KG1 (cell line): ENCODE measurements at places on chromosomes 16 and 17.

- DNase-seq = no peak
These were observed 97.8 kb upstream of the MED13 start for GRCh38 chr17:62162898-62163297.

DNA sequence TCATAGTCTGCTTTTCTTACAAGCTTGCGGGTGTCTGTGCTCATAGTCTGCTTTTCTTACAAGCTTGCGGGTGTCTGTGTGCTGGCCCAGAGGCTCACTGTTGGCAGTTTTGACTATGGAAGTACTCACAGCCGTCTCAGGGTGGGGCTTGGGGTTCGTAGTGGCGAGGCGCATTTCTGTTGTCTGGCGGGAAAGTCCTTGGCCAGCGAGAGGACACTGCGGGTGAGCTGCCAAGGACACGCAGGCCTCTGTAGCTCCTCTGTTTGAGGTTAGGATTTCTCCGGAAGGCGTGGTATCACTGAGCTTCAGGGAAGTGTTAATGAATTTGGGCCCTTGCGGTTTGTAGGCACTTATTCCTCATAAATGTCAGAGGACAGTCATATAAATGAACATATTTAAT is 13.5 kb downstream of the TBCD start:
- no peak for DNase-seq

GRCh38 chr16:48517493-48517892 is 92.5 kb downstream of the N4BP1 start:
- DNase-seq = no peak

- DNase-seq = no peak
These were observed 18.4 kb downstream of the FOXJ1 start for GRCh38 chr17:76122431-76123190.

GRCh38 chr16:4058386-4058785 is 57.9 kb downstream of the ADCY9 start:
- no peak for DNase-seq

DNA sequence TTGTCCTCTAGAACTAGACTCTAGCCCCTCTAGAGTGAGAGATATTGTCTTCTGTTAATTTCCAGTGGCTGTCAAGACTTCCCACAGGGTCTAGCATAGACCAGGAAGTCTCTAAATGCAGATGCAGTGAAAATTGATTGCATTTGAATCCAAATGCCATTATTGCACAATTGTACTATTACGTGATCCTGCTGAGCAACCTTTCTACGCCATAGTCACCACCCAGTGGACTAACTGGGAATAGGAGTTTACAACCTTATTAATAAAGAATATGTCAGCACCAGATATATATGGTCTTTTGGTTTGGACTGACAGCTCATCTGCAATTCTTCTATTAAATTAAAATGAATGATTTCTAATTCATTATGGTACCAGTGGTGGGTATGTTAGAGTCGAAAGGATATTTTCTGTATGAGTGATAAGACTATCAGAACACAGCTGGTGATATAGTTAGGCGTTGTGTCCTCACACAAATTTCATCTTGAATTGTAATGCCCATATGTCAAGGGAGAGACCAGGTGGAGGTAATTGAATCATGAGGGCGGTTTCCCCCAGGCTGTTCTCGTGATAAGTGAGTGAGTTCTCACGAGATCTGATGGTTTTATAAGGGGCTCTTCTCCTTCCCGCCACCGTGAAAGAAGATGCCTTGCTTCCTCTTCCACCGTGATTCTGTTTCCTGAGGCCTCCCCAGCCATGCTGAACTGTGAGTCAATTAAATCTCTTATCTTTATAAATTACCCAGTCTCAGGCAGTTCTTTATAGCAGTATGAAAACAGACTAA is 138.9 kb upstream of the CA10 start:
- no peak for DNase-seq

- DNase-seq = no peak
These were observed 124.1 kb downstream of the PRKCA start for GRCh38 chr17:66426397-66427033.

DNA sequence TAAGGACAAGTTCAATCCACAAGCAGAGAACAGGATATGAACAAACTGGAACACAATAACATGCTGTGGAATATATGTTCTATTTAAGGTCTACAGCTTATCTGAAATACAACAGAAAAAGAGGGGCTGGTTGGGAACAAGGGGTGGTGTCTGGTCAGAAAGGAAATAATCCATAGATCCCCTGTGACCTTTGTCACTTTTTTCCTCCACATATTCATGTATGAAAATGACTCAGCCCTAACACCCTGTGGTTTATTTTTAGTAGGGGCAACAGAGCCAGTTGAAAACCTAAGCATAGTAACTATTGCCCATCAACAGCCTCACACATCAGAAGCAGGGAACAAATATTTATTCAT is 12.3 kb upstream of the SPAG9 start:
- DNase-seq = no peak

DNA sequence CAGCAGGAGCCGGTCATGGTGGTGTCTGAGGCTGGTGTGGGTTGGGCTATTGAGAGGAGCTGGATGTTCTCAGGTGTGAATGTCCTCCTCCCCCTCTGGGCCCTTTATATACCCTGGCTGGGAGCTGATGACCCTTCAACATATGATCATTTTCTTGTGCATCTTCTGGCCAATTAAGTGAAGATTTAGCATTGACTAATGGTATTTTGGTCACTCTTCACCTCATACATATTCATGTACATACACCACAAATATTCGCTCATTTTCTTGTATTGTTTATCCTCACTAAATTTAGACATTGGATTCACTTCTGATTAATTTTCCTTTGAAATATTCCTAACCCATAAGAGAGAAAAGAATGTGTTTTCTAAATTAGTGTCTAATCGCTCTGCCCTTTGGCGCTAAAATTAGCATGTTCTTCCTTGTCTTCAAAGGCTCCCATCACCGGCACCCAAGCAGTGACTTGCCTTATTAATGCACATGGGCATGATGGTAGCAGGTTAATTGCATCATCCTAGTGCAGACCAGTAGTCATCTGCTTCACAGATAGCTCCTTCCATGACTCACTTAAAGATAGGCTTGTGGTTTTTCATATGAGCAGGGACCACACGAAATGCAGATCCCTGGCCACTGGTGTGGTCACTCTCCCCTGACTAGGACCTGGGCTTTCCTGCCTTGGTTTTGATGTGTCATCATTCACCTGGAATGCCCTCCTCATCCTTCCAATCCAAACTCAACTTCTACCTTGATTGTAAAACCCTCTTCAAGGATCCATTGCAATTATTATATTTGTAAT is at the start of gene KRTAP2-4:
Gene KRTAP2-4 (minus strand): TSS at position 51 of the 796 bp plus-strand sequence. CDS start 34 bp downstream, at position 17.
- DNase-seq = no peak

- DNase-seq = no peak
These were observed 492 bp upstream of the CAMTA2 start for GRCh38 chr17:4987767-4988567.

GRCh38 chr17:43434902-43435319 is 36.1 kb downstream of the ARL4D start:
- no peak for DNase-seq

DNA sequence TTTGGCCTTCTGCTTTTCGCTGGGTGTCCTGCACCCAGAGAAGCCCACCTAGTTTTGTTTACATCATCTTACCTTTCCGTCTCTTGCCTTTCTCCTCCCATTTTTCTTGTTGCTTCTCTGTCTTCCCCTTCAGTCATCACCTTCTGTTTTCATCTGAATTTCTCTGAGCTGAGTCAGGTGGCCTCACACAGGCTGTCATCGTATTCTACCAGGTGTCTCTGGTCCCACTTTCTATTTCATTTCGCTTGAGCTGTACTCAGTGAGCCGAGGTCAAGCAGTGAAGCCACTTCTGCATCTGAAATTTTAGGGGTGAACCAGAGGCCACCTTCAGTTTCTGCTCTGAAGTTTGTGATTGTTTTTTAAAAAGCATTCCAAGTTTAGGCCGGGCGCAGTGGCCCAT is 9.7 kb downstream of the CRAMP1 start:
- DNase-seq = no peak

DNA sequence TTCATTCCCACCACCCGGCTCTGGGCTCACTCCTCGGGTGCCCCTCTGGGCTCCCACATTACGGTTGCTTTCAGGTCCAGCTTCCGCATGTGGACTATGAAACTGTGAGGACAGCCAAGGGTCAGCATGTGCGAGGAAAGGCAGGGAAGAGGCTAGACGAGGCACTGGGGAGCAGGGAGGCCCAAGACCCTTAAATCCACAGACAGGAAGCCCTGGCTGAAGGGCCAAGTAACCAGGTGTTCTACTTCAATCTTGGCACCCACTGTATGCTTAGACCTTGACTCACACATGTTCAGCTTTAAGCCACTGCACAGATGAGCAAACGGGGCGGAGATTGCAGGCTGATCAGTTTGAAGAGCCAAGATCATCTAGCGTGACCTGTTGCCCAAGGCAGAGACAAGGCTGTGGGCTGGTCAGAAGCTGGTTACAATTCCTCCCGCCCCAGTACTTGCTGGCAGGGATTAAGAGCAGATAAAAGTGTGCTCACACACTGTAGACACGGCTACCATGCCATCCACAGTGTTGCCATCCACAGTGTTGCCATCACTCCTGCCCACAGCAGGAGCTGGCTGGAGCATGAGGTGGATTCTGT is at the start of gene CES4A:
Gene CES4A (plus strand): TSS at position 393 of the 592 bp plus-strand sequence. CDS start 184 bp downstream, at position 577.
- no peak for DNase-seq

DNA sequence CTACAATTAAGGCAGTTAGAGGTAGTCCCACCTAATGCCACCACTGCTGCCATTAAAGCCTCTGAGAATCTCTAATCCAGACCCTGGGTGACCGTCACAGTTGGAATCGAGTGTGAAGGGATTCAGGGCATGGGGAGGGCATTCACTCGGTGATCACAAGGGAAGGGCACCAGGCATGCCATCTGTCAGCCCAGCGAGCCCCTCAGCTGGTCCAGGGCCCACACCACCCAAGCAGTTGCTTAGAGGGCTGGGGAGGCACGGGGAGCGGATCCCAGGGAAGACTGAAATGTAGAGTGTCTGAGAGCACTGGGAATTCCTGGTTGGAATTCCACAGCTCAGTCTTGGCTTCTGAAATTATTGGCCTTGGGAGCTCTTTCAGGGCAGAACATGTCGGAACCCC is 294.6 kb downstream of the CPPED1 start:
- no peak for DNase-seq

- no peak for DNase-seq
These were observed 26.5 kb upstream of the ARL6IP1 start for GRCh38 chr16:18827890-18828289.

- DNase-seq = no peak
These were observed 40.7 kb upstream of the GPR139 start for GRCh38 chr16:20114356-20114755.

GRCh38 chr16:24826096-24826690 is 19.6 kb upstream of the SLC5A11 start:
- no peak for DNase-seq

DNA sequence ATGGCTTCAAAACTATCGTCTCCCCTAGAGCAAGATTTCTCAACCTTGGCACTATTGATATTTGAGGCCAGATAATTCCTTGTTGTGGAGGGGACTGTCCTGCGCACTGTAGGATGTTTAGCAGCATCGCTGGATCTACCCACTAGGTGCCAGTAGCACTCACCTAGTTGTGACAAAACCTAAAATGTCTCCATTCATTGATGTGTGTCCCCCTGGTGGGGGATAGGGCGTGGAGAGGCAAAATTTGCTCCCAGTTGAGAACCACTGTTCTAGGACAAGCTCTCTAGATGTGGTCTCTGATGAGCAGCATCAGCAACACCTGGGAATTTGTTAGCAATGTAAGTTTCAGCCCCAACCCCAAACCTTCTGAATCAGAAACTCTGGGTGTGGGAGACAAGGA is 259.0 kb downstream of the XYLT1 start:
- DNase-seq = no peak

DNA sequence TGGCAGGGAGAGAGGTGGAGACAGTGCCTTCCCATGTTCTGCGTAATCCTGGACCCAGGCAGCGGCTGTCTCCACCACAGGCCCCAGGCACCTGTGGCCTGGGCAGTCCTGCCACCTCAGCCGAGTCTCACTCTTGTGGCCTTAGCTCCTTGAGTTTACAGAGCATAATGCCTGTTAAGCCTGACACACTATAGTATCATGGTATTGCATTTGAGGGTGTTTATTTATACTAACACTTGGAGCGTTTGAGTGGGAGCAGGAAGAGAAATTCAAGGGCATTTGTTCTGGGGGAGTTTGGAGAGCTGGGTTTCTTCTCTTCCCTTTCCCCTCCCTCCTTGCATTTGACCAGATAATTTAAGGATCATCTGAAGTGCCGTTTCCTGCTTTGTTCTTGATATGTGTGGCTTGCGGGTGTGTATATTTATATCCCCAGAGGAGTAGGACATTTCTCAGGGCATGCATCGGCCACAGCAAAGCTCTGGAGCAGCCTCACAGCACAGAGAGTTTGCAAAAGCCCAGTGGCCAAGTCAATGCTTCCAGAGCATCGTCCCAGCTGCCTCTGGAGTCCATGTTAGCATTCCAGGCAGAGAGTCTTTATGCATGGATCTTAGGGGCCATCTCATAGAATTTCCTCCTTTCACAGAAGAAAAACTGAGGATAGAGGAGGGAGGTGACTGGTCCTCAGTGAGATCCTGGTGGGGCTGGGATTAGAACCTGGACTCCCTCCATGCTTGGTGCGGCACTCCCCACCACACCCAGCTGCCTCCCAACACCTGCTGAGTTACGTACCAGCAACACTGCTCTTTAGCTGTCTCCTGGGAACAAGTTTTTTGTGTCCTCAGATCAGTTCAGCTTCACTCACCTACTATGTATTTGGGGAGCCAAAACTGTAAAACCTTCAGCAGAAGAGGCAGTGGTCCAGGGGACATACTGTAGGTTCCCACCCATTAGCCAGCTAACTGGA is 222.8 kb downstream of the CCDC182 start:
- no peak for DNase-seq

DNA sequence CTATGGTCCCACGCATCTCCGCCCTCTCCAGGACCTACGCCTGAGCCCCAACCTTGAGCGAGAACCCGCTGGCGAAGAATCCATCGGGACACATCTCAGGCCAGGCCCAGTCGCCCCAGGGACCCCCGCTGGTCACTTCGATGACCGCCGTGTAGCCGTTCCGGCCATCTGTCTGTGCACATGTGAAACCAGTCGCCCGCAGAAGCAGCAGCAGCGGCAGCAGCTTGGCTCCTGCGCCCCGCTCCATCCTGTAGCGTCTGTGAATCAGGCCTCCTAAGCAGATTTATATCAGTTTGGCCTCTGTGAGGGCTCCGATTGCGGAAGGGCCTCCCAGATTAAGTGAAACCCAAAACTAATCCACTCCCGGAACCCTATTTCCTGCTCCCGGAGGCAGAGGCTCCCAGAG is at the start of gene VMO1:
Gene VMO1 (minus strand): TSS at position 259 of the 406 bp plus-strand sequence. CDS start 12 bp downstream, at position 247.
- DNase-seq = no peak

DNA sequence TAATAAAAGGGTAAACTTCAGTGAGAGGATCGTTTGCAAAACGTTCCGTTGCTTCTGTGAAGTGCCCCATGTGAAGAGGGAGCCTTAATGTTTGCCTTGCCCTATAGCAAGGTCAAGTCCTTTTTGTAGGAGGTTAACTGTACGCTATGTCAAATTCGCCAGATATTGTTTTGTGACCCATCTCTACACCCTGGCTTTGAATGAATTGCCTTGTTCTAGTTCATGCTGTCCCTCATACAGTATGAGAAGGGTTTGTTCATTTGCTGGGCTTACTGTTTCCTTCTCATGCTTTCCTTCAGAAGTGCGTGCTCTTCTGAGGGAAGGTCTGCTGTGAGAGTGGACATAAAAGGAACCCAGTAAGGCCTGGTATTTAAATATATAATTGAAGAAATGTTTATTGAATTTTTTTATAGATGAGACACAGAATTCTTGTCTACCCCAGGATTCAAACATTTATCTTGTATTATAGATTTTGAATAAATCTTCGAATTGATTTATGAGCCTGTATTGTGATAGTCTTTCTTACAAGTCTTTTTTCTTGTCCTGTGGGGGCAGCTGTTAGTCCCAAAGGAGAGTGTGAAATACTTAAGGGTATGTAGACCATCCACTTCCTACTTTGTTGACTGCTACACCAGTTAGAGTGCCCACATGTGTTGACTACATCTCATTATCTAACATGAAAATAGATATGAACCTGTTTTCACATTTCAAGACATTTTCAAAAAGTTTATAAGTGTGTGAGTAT is 1.7 kb downstream of the MAP3K3 start:
- no peak for DNase-seq
